ENCODE measurements at places on chromosomes 6 and 20. TPM values are rescaled to one million over a fixed set of nuclear protein-coding genes. Genes with fewer than 3 reads are reported as not detected.

Gene NR2E1
- total RNA-seq = not detected

Gene CYP39A1
- not detected for total RNA-seq

Gene IL17F
- 9.1 TPM for total RNA-seq

Gene CLVS2
- total RNA-seq = not detected

Gene LY6G6C
- not detected for total RNA-seq

Gene RBPJL
- not detected for total RNA-seq

Gene TPD52L2
- 39.6 TPM for total RNA-seq

DNA sequence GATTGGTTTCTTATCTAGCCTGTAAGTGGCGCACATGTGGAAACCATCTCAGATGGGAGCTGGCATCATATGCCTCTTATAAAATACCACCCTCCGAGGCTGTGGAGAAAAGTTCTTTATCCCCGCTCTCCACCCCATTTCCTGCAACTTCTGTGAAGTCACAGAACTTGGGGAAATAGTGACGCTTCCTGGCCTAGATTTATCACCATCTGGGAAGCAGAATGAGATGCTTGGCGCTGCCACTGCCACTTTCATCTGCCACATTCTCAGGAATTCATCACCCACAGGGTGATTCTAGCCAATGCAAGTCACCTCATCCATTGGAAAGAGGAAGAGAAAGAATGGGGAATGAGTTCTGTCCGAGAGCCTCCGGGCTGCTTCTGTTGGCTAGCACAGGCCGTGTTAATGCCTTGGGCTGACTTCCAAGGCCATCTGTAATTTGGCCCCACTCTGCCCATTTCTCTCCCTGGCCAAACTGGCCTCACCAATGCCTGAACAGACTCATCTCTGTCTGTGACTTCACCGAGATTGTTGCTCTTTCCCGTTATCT, 148.8 kb upstream of the SOX4 start:
- no peak for DNase-seq

DNA sequence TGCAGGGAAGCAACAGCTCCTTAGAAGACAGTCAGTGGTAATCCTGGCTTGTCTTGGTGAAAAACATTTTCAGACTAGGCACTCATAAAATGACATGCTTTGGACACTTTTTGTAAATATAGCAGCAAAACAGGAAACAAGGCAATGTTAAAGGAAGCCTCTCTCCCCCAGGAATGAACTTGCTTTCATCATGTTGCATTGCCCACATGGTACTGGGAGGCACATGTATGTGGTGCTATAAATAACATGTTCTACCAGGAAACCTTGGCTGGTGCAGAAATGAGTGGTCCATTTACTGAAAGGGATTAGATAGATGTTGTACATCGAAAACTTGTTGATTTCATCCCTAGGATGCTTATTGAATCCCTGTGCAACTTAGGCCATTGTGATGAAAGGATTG, 121.4 kb upstream of the RREB1 start:
- DNase-seq = no peak

DNA sequence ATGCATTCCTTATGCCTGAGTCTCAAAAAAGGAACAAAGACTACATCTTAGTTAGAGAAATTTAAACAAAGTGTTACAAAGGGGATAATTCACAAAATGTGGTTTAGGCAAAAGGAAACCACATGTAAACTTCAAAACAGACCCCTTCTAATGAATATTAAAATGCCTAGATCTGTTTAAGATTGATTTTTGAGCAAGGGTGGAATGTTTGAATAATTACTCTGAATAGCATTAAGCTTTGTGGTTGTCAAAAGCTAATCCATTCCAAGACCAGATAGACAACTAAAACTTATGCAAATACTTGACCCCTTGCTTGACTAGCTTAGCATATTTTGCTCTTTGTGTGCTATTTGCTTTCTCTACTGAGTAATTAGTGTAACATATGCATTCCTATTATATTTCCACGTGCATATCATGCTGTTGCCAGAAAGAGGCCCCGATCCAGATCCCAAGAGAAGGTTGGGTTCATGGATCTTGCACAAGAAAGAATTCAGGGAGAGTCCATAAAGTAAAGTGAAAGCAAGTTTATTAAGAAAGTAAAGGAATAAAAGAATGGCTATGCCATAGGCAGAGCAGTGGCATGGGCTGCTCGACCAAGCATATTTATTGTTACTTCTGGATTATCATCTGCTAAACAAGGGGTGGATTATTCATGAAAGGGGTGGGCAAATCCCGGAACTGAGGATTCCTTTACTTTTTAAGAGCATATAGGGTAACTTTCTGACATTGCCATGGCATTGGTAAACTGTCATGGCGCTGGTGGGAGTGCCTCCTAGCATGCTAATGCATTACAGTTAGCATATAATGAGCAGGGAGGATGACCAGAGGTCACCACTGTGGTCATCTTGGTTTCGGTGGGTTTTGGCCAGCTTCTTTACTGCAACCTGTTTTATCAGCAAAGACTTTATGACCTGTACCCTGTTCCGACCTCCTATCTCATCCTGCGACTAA, 1193.4 kb upstream of the EYS start:
- no peak for DNase-seq

DNA sequence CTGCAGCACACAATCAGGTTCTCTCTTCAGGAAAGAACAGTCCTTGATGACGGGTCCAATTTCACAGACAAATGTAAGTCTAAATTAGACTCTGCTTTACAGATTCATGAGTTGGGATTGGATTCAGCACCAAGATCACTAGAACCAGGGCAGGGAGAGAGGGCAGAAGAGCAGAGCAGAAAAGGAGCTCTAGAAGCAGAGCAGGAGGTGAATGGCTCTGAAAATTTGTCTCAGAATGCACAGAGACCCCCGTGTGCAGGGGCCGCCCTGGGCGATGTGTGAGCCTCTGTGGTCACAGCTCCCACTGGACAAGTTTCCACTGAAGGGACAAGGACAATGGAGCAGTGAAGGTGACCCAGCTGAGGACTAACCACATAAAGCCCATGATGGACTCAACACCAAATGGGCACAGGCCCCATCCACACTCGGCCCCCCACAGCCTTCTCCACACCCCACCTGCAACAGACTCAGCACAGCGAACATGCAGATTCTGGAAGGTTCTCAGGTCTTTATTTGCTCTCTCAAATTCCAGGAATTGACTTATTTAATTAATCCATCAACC, 3.5 kb downstream of the HLA-B start:
- no peak for DNase-seq

DNA sequence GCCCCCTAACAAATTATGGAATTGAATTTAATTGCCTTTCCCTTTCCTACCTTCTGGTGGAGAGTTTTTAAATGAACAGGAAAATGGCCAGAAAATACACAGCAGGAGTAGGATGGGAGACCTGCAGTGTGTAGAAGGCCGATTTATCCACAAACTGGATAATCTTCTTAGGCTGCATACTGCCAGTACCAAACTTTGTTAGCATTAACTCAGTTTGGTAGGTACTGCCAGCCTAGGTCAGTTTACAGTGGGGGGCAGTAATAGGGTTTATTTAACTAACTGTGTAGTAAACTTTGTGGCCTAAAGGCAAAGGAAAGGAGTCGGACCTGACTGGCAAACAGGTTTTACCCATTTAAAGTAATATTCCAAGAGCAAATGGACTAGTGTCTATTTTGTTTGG, 4.6 kb downstream of the NCOA3 start:
- DNase-seq = no peak

DNA sequence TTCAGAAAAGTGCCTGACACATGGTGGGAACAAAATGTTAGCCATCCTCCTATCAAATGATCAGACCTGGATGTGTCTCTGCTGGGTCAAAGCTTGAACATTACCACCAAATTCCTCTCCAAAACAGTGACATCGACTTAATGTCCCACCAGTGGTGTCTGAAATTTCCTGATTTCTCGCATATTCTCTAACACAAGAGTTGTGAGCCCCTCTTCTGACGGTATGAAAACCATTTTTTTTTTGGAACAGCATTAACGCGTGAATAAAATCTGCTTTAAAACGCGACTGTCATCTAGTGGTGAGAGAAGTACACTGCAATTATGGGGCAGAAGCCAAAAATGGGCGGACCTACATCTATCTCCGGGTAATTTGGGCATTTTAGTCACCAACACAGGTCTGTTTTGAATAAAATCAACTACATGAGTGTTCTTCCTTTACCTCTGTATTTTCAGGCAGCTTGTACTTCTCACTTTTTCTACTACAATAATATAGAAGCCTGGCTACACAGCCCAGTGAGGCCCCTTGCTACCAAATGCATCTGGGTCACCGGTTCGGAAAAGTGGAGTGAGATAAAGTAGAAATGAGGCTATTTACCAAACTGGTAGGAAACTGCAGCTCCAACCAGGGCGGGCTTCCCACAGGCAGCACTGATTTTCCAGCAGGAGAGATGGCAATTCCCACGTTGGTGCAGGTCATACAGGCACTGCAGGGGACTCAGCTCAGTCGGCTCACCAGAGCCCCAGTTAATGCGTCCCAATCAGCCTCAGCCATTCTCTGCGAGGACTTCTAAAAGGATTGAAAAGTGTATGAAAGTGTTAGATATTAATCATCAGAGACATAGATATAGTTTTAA, 27.4 kb downstream of the MGME1 start:
- peak; percentile 63 for DNase-seq

GRCh38 chr6:160328447-160328846, 19.7 kb upstream of the SLC22A3 start:
- DNase-seq = no peak

DNA sequence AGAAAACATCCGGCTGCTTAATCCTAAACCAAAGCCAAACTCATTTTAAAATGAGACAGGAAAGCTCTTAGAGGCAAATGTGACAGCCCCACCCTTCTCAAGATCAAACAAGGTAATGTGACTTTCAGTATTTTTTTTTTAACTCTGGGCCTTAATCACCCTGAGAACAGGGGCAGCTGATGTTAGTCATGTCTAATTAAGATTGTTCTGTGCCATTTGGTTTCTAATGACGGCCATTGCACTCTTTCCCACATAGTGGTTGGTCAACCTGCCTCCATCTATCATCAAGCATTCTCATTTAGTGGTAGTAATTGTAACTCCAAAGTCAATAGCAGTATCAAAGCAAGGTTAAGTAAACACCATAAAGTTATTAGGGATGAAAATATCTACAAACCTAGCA, 191.6 kb upstream of the EXOC2 start:
- no peak for DNase-seq

GRCh38 chr6:139145661-139146060, 10.8 kb downstream of the HECA start:
- DNase-seq = no peak

GRCh38 chr6:41503827-41504465, 42.2 kb upstream of the FOXP4 start:
- no peak for DNase-seq
